ENCODE measurements at places on chromosomes 12 and 14.
A peak's percentile ranks its signal among the peaks of the same experiment; 100 is the strongest.

GRCh38 chr12:39272871-39273655 lies 169.9 kb downstream of the KIF21A start:
- no peak for DNase-seq

- no peak for DNase-seq
Observed at GRCh38 chr12:109671502-109671901, 42.1 kb upstream of the FAM222A start.

- DNase-seq = no peak
Observed at GRCh38 chr12:26556916-26557315, 276.1 kb downstream of the ITPR2 start.

DNA sequence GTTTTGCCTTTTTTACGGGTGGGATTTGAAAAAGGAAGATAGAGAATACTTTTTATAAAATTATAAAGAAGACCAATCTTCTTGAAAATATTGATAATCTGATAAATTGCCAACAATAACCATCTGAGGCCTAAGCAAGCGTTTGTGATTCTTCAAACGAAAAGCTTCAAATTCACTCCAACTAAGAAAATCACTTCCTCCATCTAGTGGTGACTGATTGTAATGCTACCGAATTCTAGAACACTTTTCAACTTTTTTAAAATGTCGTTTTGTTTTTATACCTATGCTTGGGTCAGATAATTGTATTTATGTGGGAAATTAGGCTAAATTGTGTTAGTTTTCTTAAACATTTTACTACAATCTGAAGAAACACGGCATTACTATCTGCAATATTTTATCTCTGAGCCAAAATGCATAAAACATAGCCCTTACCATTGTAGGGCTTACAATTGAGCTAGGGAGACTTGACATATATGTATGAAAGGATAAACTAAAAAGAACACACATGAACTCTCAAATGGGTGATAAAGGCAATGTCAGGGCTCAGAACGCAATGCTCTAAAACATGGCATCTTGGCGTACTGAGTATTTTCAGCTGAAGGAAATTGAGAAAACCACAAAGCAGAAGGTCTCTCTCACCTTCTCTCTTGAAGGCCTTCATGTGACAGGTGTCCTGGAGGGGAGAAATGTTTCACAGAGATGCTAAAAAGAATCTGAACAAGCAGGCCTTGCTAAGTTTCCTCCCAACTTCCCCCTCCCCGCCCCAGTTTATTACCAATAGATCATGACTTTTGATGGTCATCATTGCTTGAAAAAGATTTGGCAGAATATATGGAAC lies 36.8 kb upstream of the G2E3 start:
- no peak for DNase-seq

- DNase-seq = peak; percentile 4
Observed at GRCh38 chr12:102484428-102484958, 4.1 kb upstream of the IGF1 start.
